Activated CD4-positive, alpha-beta memory T cell treated with anti-CD3 and anti-CD28 coated beads, Interleukin-2, amount 10 ng/mL, durations not matched to agents 7 days and 5 days (primary cell): ENCODE measurements at places on chromosomes 12 and 14. TPM values are rescaled to one million over a fixed set of nuclear protein-coding genes. Genes with fewer than 3 reads are reported as not detected.

DNA sequence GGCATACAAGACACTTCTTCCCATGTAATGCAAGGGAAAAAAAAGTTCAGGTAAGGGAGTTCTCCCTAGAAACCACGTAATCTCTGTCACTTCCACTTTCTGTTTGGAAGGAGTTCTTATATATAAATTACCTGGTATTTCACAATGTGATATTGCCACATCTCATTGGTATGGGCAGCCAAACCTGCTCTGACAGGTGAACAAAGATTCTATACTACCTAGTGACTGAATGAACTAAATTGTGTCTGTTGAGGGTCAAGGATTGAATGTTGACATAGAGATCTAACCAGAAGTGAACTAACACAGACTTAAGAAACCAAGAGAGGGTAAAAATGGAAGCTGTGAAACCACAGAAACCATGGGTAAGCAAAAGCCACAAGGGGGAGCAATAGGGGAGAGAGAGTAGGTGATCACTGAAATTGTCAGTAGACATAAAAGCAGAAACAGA, 161.3 kb downstream of the RPL10L start:
- H3K36me3 ChIP-seq, result no peaks in the 10 kb centered on the region
- no peak overlapping the region for H3K4me3 ChIP-seq
- no peak for DNase-seq
- no peak overlapping the region for H3K27ac ChIP-seq
- no peaks in the 10 kb centered on the region for H3K4me1 ChIP-seq

GRCh38 chr14:97319691-97320090, 522.5 kb downstream of the VRK1 start:
- H3K27me3 ChIP-seq, result no peaks in the 10 kb centered on the region
- no peak overlapping the region for H3K27ac ChIP-seq
- no peak for DNase-seq
- no peaks in the 10 kb centered on the region for H3K4me1 ChIP-seq

DNA sequence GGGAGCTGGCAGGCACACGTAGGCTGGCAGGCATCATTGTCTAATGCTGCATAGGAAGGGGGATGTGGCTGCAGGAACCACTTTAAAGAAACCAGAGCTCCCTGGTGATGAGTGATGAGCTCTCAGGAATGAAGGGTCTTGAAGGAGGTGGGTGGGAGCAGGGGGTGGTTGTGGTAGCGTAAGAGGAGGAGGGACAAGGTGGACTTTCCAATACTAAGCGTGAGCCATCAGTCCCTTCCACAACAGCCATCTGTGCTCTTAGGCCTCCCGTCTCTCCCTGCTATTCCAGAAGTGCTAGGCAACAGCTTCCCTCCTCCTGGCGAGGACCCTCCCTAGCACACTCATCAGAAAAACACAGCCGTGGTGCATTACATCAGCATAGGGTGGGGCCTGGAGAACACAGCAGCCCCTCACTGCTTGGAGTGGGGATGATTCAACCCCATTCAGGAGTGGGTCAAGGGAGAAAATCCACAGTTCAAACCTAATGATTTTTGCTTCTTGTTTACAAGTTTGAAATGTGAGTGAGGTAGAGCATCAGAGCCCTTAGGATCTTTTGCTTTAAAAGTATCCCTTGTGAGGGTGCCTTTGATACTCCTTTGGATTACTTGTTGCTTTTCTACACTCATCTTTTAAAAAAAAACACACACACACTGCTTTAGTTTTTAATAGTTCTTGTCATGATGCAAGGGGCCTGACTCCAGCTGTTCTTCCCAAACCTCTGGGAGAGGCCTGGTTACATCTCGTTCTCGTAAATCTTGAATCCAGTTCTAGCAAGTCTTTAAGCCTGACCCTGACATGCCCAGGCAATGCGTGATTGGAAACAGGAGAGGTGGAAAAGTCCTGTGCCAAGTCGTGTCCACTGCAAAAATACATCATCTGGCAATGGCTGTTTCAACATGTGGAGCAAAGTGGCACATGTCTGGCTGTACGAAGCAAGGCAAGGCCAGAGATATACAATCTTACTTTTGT, 356.4 kb upstream of the DDHD1 start:
- H3K27me3 ChIP-seq, result no peaks in the 10 kb centered on the region
- H3K36me3 ChIP-seq, result no peaks in the 10 kb centered on the region
- H3K27ac ChIP-seq, result no peak overlapping the region
- no peak for DNase-seq
- H3K4me1 ChIP-seq, result peaks cover 3% of the 10 kb centered on the region
- H3K4me3 ChIP-seq, result no peak overlapping the region

DNA sequence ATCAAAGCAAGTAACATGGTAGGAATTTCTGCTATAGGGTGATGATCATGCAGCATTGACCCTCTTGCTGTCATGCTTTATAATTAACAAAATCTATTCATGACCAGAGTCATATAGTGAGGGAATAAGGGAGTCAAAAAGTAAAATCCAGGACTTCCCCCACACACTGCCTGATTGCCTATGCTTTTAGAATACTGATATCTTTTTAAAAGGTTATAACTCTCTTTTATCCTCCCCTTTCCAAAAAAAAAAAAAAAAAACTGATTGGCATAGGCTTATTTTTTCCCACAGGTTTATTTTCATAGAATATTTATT, 51.4 kb downstream of the ZFP36L1 start:
- H3K27me3 ChIP-seq, result peaks cover 7% of the 10 kb centered on the region
- no peak for DNase-seq
- no peaks in the 10 kb centered on the region for H3K4me1 ChIP-seq
- H3K4me3 ChIP-seq, result no peak overlapping the region

- peaks cover 9% of the 10 kb centered on the region for H3K27me3 ChIP-seq
- H3K4me1 ChIP-seq, result no peaks in the 10 kb centered on the region
- DNase-seq, result no peak
- no peak overlapping the region for H3K27ac ChIP-seq
Observed at GRCh38 chr14:20522332-20522731, 17.0 kb downstream of the RNASE10 start.

GRCh38 chr12:12423367-12423766, 66.5 kb downstream of the BORCS5 start:
- H3K36me3 ChIP-seq, result peaks cover 71% of the 10 kb centered on the region
- DNase-seq, result no peak
- H3K27me3 ChIP-seq, result no peaks in the 10 kb centered on the region
- H3K27ac ChIP-seq, result no peak overlapping the region
- H3K4me1 ChIP-seq, result peaks cover 40% of the 10 kb centered on the region

- DNase-seq, result no peak
- no peak overlapping the region for H3K4me3 ChIP-seq
- H3K27me3 ChIP-seq, result no peaks in the 10 kb centered on the region
- H3K36me3 ChIP-seq, result peaks cover 24% of the 10 kb centered on the region
- H3K27ac ChIP-seq, result no peak overlapping the region
Observed at GRCh38 chr12:12511895-12512711, 50.6 kb downstream of the DUSP16 start.

DNA sequence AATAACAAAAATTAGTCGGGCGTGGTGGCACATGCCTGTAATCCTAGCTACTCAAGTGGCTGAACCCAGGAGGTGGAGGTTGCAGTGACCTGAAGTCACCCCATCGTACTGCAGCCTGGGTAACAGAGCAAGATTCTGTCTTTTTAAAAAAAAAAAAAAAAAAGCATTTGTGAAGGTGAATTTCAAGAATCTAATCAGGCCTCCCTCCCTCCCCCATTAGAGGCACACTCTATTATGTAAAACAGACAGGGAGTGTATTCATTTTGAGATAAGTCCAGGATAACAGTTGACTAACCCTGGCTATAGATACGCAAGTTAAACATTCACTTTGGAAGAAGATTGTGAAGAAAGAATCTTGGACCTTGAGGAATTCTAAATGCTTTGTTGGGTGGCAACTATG, 2.9 kb downstream of the RESF1 start:
- H3K36me3 ChIP-seq, result peaks cover 88% of the 10 kb centered on the region
- no peaks in the 10 kb centered on the region for H3K27me3 ChIP-seq
- no peak for DNase-seq
- peak overlapping the region; percentile 98 for H3K27ac ChIP-seq

Gene CLEC4D
- total RNA-seq, result not detected

- no peak for DNase-seq
- H3K4me3 ChIP-seq, result no peak overlapping the region
- no peaks in the 10 kb centered on the region for H3K27me3 ChIP-seq
- H3K36me3 ChIP-seq, result no peaks in the 10 kb centered on the region
Observed at GRCh38 chr14:78946949-78947348, 776.8 kb downstream of the NRXN3 start.

DNA sequence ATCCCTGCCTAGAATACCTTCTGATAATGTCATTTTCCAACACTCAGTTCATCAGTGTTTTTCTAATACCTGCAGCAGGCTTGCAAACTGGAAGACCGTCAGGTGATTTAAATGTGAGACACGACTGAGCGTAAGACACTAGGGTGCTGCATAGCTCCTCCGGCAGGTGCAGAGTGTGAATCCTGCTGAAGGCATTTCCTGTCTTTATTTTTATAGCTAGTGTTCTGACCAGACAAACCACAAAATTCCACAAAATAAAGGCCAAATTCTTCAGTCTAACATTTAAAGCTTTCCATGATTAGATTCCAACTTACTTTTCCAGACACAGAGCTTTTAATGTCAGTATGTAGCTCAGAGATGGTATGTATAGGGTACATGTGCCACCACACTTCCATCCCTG, 70.7 kb downstream of the BBS10 start:
- H3K27ac ChIP-seq, result no peak overlapping the region
- H3K27me3 ChIP-seq, result peaks cover 4% of the 10 kb centered on the region
- peaks cover 11% of the 10 kb centered on the region for H3K4me1 ChIP-seq
- no peaks in the 10 kb centered on the region for H3K36me3 ChIP-seq

GRCh38 chr12:6161124-6161882, 36.8 kb upstream of the VWF start:
- no peaks in the 10 kb centered on the region for H3K27me3 ChIP-seq
- H3K4me3 ChIP-seq, result no peak overlapping the region
- H3K27ac ChIP-seq, result no peak overlapping the region
- no peaks in the 10 kb centered on the region for H3K36me3 ChIP-seq
- peaks cover under 1% of the 10 kb centered on the region for H3K4me1 ChIP-seq
- DNase-seq, result no peak

Gene CHGA
- not detected for total RNA-seq

- H3K27me3 ChIP-seq, result peaks cover 5% of the 10 kb centered on the region
- no peak overlapping the region for H3K27ac ChIP-seq
- no peak overlapping the region for H3K4me3 ChIP-seq
- no peaks in the 10 kb centered on the region for H3K4me1 ChIP-seq
- no peak for DNase-seq
Observed at GRCh38 chr12:225012-225411, 11.1 kb upstream of the SLC6A12 start.

Gene TMEM260
- 15.1 TPM for total RNA-seq

GRCh38 chr12:6233121-6233971, 33.1 kb downstream of the CD9 start:
- peaks cover 10% of the 10 kb centered on the region for H3K27me3 ChIP-seq
- no peaks in the 10 kb centered on the region for H3K36me3 ChIP-seq
- DNase-seq, result no peak

DNA sequence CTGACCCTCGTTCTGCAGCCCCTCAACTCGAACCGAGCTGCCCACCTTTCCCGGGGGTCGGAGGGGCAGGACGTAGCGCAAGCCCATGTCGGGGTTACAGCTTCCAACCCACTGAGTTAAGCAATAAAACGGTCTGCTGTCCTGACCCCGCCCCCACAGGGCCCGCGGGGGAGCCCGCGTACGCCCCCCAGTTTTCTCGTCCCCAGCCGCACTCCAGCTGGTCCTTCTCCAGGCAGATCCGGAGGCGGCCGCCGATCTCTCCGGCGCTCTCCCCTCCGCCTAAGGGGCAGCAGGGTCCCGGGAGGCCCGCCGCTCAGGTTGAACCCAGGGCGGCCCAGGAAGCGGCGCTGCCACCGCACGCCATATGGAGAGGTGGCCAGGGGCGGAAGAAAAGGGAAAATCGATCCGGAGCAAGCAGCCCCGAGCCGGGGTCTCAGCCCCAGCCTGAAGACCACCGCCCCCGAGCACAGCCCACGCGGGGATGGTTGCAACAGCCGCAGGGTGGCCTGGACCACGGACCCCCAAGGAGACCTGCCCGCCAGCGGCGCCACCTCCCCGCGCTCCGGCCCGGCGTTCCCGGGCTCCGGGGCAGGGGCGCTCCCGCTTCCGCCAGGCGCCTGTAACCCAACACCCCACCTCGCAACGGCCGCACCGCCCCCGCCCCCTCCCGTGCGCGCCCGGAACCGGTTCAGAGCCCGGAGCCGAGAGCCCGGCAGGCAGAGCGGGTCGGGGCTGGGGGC, 760 bp downstream of the ACTN1 start:
- peak overlapping the region; percentile 61 for H3K27ac ChIP-seq
- H3K27me3 ChIP-seq, result peaks cover 31% of the 10 kb centered on the region
- peak overlapping the region; percentile 79 for H3K4me3 ChIP-seq
- peaks cover 27% of the 10 kb centered on the region for H3K4me1 ChIP-seq

- H3K4me3 ChIP-seq, result no peak overlapping the region
- no peak overlapping the region for H3K27ac ChIP-seq
- no peaks in the 10 kb centered on the region for H3K4me1 ChIP-seq
- H3K36me3 ChIP-seq, result peaks cover 2% of the 10 kb centered on the region
- no peak for DNase-seq
- H3K27me3 ChIP-seq, result no peaks in the 10 kb centered on the region
Observed at GRCh38 chr12:39392154-39392925, 50.6 kb downstream of the KIF21A start.

Gene GLS2
- total RNA-seq, result 1.3 TPM

- DNase-seq, result no peak
- H3K4me3 ChIP-seq, result no peak overlapping the region
- H3K4me1 ChIP-seq, result no peaks in the 10 kb centered on the region
- H3K27me3 ChIP-seq, result peaks cover 15% of the 10 kb centered on the region
Observed at GRCh38 chr12:1576410-1577241, 17.8 kb downstream of the FBXL14 start.

Gene FGF23
- total RNA-seq, result not detected

DNA sequence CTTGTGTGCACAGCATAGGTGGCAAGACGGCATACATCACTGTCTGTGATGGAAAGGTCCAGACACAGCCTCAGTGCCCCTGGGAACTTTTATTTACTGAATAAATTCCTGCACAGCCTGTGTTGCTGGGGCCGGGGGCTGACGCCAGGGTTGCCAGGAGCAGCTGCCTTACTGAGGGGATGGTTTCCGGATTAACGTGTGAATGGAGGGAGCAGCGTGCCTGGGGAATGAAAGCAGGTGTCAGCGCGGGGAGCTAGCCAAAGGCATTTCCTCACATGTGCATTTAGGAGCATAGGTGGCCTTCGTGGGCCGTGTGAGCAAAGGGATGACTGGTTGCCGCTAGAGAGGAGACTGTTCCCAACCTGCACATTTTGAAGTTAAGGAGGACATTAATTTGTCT, 41.6 kb downstream of the SFSWAP start:
- H3K27ac ChIP-seq, result no peak overlapping the region
- peaks cover 63% of the 10 kb centered on the region for H3K36me3 ChIP-seq
- H3K4me1 ChIP-seq, result peaks cover 2% of the 10 kb centered on the region
- H3K27me3 ChIP-seq, result no peaks in the 10 kb centered on the region
- DNase-seq, result no peak

- peaks cover 16% of the 10 kb centered on the region for H3K36me3 ChIP-seq
- H3K27me3 ChIP-seq, result no peaks in the 10 kb centered on the region
- H3K4me3 ChIP-seq, result no peak overlapping the region
- no peaks in the 10 kb centered on the region for H3K4me1 ChIP-seq
- H3K27ac ChIP-seq, result no peak overlapping the region
- DNase-seq, result no peak
Observed at GRCh38 chr14:69049675-69050074, 70.6 kb upstream of the ACTN1 start.
